ENCODE measurements at places on chromosomes 5 and 9.

DNA sequence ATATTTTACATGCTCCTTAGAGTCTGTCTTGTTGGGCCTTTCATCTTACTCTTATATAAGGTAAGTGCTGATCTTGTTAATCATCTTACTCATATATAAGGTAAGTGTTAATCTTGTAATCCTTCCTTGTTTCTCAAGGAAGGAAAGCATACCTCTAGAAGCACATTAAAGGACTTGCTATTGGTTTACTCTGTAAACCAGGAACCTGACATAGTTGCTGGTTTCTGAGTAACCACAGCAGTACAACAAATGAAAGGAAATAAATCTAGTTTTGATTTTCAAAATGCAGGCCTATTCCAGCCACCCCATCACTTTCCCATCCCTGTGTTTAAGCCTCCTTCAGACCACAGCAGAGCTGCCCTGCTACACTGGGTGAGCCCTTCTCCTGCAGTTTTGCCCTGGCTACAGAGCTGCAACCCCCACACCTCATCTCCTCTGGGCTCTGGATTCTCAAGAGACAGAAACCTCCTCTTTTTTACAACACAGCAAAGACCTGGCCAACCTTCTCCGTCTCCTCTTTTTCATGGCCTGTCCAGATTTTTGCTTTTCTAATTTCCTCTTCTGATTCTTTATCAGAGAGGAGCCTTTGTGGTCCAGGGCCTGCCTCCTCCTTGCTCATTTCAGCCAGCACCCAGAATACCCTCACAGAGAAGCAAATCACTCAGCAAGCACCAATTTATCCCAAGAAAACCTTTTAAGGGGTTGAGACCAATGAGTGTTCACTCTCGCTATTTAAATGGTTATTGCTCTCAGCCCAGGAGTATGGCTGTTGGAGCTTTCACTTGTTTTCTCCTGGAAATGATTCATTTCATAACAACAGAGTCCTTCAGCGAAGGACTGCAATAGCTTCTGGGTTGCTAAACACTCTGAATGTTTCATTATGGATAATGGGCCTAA is 103.2 kb downstream of the FSTL4 start:
- H3K27ac ChIP-seq, result no peak overlapping the region
- H3K4me1 ChIP-seq, result no peaks in the 10 kb centered on the region
- no peak overlapping the region for H3K4me3 ChIP-seq
- no peak for DNase-seq

DNA sequence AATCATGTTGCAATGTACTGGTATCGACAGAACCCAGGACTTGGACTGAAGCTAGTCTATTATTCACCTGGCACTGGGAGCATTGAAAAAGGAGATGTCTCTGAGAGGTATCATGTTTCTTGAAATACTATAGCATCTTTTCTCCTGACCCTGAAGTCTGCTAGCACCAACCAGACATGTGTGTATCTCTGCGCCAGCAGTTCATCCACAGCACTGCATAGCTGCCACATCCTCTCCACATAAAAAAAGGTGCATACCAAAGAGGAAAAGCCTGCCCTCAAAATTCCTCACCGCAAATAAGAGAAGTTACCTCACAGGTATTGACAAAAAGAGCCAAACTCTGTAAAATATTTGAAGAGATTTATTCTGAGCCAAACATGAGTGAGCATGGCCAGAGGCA is 99.5 kb upstream of the PRSS3 start:
- peaks cover 28% of the 10 kb centered on the region for H3K27me3 ChIP-seq
- DNase-seq, result no peak
- peaks cover 10% of the 10 kb centered on the region for H3K4me1 ChIP-seq
- H3K27ac ChIP-seq, result no peak overlapping the region
- no peaks in the 10 kb centered on the region for H3K36me3 ChIP-seq

- H3K27me3 ChIP-seq, result no peaks in the 10 kb centered on the region
- peaks cover 34% of the 10 kb centered on the region for H3K4me1 ChIP-seq
- H3K36me3 ChIP-seq, result no peaks in the 10 kb centered on the region
- peak; percentile 20 for DNase-seq
- H3K4me3 ChIP-seq, result no peak overlapping the region
Measured at GRCh38 chr9:121285835-121286687, 18.1 kb downstream of the GSN start.

- no peak for DNase-seq
- peaks cover 3% of the 10 kb centered on the region for H3K27me3 ChIP-seq
- H3K36me3 ChIP-seq, result no peaks in the 10 kb centered on the region
- peaks cover 11% of the 10 kb centered on the region for H3K4me1 ChIP-seq
Measured at GRCh38 chr9:77451507-77451906, 196.6 kb downstream of the GNA14 start.

GRCh38 chr9:88745276-88746001 is 210.5 kb downstream of the NXNL2 start:
- no peak overlapping the region for H3K27ac ChIP-seq
- DNase-seq, result no peak
- H3K36me3 ChIP-seq, result no peaks in the 10 kb centered on the region
- H3K4me1 ChIP-seq, result no peaks in the 10 kb centered on the region

DNA sequence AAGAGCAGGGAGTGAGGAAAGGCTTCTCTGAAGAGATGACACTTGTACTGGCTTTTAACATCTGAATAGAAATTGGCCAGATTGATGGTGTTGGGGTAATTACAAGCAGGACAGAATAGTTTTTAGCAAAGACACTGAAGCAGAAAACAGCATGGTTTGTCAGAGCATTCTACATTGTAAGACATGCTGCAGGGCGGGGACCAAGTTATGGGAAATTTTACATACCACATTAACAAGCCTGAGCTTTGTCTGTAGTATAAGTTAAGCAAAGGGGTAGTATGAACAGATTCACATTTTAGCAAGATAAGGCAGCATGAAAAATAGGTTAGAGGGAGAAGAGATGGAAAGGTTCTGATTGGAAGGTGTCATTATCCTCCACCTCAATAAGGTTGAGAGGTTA is 66.5 kb downstream of the JMY start:
- no peaks in the 10 kb centered on the region for H3K4me1 ChIP-seq
- no peak overlapping the region for H3K4me3 ChIP-seq
- H3K36me3 ChIP-seq, result peaks cover 51% of the 10 kb centered on the region

GRCh38 chr5:156434471-156434870 is 107.5 kb downstream of the SGCD start:
- no peak overlapping the region for H3K27ac ChIP-seq
- no peaks in the 10 kb centered on the region for H3K4me1 ChIP-seq
- no peaks in the 10 kb centered on the region for H3K36me3 ChIP-seq
- H3K27me3 ChIP-seq, result peaks cover 30% of the 10 kb centered on the region
- DNase-seq, result no peak

- DNase-seq, result no peak
- no peaks in the 10 kb centered on the region for H3K4me1 ChIP-seq
- no peak overlapping the region for H3K27ac ChIP-seq
- H3K27me3 ChIP-seq, result peaks cover 13% of the 10 kb centered on the region
- no peak overlapping the region for H3K4me3 ChIP-seq
Measured at GRCh38 chr9:16828340-16829281, 41.9 kb downstream of the BNC2 start.

DNA sequence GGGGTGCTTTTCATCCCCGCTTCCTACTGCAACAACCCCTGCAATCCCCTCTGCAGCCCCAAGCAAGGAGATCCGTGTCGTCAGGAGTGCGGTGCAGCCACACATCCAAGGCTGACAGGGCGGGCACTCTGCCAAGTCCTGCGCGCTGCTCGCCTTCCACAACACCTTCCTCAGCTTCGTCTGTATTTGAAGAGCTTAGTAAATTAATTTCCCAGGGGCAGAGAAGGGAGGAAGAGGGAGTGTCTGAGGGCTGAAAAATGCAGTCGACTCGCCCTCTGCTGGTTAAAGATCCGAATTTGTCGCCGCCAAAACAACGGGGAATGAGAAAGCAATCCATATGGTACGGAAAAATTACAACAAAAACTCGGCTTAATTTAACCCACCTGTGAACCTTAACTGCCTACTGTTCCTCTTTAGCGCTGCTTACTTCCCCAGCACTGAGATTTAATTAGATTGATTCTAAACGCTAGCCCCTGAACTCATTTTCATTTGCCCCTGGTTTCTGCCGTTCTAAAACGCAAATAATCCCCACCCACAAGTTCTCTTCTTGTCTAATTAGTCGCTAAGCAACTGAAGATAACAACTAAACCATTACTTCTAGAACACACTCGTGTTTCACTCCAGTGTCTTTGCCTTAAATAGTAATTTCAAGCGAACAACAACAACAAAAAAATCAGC is 10.9 kb upstream of the PCDHB1 start:
- no peak overlapping the region for H3K27ac ChIP-seq
- H3K27me3 ChIP-seq, result peaks cover 7% of the 10 kb centered on the region
- H3K4me3 ChIP-seq, result no peak overlapping the region
- no peaks in the 10 kb centered on the region for H3K36me3 ChIP-seq
- no peak for DNase-seq

- no peak overlapping the region for H3K4me3 ChIP-seq
- H3K27me3 ChIP-seq, result peaks cover 47% of the 10 kb centered on the region
- no peaks in the 10 kb centered on the region for H3K36me3 ChIP-seq
- H3K4me1 ChIP-seq, result no peaks in the 10 kb centered on the region
Measured at GRCh38 chr5:78523314-78524193, 125.0 kb downstream of the LHFPL2 start.

DNA sequence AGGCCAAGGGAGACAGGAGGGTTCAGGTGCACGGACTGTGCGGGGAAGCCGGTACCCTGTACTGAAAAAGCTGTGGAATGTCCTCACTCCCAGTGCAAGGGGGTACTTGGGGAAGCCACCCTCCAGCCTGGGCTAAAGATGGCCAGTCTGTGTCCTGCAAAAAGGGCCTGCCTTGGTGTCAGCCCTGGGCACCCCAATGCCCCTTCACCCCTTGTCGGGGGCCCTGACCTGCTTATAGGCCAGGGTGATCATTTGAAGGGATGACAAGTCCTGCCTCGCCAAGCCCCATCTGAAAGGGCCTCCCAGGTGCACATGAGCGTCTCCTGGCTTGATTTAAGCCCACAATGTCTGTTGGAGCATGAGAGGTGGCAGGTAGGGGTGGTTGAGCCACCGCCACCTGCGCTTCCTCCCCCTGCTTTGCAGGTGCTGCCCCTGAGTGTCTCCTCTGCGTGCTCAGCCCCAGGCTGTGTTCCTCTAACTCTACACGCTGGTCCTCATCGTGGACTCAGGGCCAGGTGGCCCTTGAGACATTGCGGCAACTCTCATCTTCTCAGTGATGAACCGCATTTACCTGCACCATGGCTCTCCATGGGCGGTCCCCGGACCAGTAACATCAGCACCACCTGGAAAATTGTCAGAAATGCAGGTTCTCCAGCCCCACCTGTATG is 97.0 kb downstream of the ANKRD33B start:
- H3K27me3 ChIP-seq, result no peaks in the 10 kb centered on the region
- DNase-seq, result peak; percentile 24
- no peak overlapping the region for H3K4me3 ChIP-seq
- H3K36me3 ChIP-seq, result no peaks in the 10 kb centered on the region

DNA sequence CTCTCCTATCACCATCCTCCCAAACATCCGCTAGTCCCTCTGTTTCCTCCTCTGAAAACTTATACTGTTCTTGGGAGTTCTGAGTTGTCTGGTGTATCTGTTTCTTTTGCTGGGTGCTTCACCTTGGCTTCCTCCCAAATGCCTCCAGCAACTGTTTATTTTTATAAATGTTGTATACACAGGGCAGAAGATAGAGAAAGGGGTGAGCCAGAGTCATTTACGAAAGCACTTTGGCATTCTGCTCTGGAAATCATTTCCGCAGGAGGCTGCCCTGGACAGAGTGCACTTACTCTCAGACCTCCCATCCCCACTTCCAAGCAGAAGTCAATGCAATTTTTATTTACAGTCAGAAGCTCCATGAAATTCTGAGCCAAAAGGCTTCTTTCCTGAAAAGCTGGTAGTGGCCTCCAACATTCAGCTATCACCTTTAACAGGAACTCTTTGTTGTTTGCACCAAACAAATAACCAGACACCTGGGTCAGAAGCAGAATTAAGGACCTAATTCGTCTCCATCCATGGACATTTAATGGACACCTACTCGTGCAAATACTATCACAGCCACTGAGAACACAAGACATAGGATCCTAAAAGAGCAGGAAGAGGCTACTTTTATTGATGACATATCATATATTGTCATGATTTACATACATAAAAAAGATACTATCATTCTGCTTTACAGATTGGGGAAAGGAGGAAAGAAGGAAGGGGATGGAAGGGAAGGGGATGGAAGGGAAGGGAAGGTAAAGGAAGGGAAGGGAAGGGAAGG is 229.5 kb upstream of the PAPPA start:
- H3K27ac ChIP-seq, result no peak overlapping the region
- H3K4me3 ChIP-seq, result no peak overlapping the region
- no peaks in the 10 kb centered on the region for H3K4me1 ChIP-seq
- H3K36me3 ChIP-seq, result no peaks in the 10 kb centered on the region
- H3K27me3 ChIP-seq, result no peaks in the 10 kb centered on the region

DNA sequence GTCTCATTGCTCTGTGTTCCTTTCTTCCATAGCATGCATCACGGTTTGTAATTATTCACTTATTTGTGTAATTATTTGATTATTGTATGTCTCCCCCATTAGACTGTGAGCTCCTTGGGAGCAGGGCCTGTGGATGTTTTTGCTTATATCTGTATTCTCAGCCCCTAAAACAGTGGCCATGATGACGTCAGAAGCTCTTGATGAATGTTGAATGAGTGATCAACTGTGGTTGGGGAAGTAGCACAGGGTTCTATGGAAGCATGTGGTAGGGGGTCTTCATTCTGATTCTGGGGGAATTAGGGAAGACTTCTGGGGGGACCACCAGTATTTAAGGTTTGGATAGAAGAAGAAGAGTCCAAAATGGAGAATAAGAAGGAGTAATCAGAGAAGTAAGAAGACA is 6.0 kb downstream of the DNAI1 start:
- peaks cover 7% of the 10 kb centered on the region for H3K27me3 ChIP-seq
- no peak overlapping the region for H3K27ac ChIP-seq
- H3K4me1 ChIP-seq, result peaks cover 11% of the 10 kb centered on the region

DNA sequence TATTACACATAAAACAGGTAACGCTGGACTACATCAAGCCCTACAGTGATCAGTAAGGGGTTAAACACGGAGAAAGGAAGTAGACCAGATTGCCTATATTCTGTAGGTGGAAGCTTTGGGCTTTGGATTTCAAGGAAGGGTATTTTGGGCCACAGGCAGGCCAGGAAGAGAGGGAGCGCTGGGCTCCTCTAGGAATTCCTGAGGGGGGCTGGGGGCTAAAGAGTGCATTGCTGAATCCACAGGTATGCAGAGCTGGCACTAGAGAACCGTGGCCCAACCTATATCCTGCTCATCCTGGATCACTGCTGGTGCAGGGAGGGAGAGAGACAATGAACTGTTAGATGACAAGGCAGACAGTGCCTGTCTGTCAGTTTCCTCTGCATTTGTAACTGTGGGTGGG is 367.1 kb downstream of the CSNK1G3 start:
- H3K27ac ChIP-seq, result no peak overlapping the region
- no peak overlapping the region for H3K4me3 ChIP-seq
- no peaks in the 10 kb centered on the region for H3K27me3 ChIP-seq
- H3K36me3 ChIP-seq, result no peaks in the 10 kb centered on the region
- no peaks in the 10 kb centered on the region for H3K4me1 ChIP-seq
- DNase-seq, result no peak

DNA sequence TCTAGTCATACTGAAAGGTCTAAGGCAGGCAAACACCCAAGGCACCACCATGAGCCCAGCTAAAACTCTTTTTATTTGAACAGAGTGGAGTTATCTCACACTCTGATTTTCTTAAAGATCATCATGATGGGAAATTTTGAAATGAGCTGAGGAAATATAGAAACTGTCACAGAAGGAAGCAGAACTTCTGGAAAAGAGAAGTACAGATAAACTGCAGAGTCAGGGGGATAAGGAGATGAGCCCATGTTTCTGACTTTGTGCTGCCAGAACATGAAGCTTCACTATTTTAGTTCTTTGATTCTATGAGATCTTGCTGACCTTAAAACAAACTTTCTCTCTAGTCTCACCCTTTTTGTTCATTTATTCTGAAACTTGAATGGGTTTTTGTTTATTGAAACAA is 406.5 kb upstream of the EDIL3 start:
- H3K4me1 ChIP-seq, result no peaks in the 10 kb centered on the region
- no peak for DNase-seq

- peaks cover 12% of the 10 kb centered on the region for H3K4me1 ChIP-seq
- H3K27ac ChIP-seq, result no peak within 1 kb of the TSS
- H3K36me3 ChIP-seq, result peaks cover 29% of the 10 kb centered on the region
Measured at GRCh38 chr9:122931226-122932121, at the start of gene ZBTB26. Gene ZBTB26, minus strand, starts transcription at chr9:122931512. Its CDS starts 11,578 bp downstream, at chr9:122919934.
